Amniotic epithelial cell (primary cell): ENCODE measurements at places on chromosomes 5 and 9.
A peak's percentile ranks its signal among the peaks of the same experiment; 100 is the strongest.

GRCh38 chr9:97645720-97646119 lies 12.1 kb downstream of the NCBP1 start:
- no peak for DNase-seq

DNA sequence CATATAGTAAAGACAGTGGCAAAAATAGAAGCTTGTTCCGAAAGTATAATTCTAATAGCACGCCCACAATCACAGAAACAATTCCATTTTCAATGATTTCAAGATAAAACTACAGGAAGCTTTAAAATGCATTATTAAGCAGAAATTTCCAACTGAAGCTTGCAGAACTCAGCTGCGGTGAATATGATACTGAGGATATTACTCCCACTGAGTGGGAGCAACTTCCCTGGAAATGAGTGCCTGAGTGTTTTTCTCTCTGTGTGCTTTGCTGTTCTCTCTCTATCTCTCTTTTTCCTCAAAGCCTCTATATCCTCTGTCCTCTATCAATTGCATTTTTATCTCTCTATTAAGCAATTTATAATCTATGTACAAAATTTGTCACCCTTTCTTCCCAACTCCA lies 187.5 kb upstream of the PRDM9 start:
- peak; percentile 12 for DNase-seq

- DNase-seq, result peak; percentile 88
Observed at GRCh38 chr5:124596595-124597421, 149.6 kb downstream of the ZNF608 start.

- no peak for DNase-seq
Observed at GRCh38 chr9:96130970-96131369, 171.0 kb downstream of the HSD17B3 start.

DNA sequence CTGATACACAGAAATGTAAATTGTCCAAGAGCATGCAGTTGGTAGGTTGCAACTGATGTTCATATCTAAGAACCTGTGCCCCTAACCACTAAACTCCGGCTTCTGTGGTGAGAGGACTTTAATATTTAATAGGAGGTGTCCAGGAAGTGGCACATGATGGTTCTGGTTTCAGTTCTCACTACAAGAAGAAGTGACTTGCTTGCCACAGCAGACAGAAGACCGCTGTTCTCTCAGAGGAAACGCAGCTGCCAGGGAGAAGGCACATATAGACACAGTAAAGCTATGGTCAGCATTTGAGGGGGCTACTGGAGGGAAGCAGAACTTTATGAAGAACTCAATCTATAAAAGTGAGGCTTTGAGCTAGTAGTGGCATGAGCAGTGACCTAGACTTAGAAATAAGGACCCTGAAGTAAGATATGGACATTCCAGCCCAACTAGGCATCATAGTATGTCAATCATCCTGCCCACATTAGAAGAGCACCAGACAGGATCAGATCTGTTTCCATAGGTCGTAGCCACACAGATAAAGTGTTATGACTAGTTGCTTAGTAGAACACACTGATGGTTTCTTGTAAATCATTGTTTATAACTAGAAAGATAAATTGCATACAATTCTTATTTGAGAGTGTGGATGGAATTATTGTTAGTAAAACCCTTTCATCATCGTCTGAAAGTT lies 36.4 kb upstream of the DAB2 start:
- DNase-seq, result peak; percentile 55

DNA sequence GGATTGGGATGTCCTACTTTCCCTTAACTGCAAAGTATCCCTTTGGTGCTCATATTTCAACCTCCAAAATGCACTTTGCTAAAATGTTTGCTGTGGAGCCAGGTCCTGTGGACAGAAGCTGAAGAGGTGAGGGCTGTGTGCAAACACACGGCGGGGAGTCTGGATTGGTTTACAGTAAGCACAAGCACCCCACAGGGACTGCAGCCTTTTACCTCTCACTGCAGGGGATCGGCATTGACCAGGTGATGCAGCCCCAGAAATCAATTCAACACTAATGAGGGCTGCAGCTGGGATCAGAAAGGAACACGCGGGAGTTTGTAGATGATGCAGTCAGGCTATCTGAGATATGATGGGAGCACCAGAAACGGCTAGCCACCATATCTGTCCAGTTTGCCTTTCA lies 450.9 kb downstream of the CCDC171 start:
- no peak for DNase-seq

- no peak for DNase-seq
Observed at GRCh38 chr9:119588874-119589744, 219.9 kb upstream of the BRINP1 start.
